ENCODE measurements at places on chromosomes 6 and 20.

GRCh38 chr20:31691646-31692275 is 30.9 kb downstream of the BCL2L1 start:
- no peak for DNase-seq

- DNase-seq = no peak
Observed at GRCh38 chr6:75204959-75205775, 686 bp downstream of the COL12A1 start.

GRCh38 chr6:110563711-110564110 is 87.3 kb upstream of the SLC22A16 start:
- DNase-seq = no peak

DNA sequence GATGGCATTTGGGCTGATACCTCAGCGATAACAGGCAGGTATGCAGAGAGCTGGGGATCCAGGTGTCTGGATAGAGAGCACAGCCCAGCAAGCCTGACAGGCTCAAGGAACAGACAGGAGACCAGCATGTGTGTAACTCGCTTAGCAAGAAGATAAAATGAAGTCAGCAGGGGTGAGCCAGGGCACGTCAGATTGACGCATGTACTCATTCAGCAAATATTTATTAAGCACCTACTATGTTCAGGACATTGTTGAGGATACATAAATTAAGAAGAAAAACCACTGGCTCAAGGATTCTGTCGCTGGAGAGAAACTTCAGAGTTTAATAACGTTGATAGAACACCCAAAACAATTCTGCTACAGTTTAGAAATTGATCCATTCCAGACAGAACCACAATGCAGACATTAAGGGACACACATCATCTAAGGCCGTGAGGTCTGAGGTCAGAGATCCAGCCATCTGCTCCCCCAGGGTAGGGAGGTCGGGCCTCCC is 1.0 kb upstream of the DUSP22 start:
- no peak for DNase-seq

DNA sequence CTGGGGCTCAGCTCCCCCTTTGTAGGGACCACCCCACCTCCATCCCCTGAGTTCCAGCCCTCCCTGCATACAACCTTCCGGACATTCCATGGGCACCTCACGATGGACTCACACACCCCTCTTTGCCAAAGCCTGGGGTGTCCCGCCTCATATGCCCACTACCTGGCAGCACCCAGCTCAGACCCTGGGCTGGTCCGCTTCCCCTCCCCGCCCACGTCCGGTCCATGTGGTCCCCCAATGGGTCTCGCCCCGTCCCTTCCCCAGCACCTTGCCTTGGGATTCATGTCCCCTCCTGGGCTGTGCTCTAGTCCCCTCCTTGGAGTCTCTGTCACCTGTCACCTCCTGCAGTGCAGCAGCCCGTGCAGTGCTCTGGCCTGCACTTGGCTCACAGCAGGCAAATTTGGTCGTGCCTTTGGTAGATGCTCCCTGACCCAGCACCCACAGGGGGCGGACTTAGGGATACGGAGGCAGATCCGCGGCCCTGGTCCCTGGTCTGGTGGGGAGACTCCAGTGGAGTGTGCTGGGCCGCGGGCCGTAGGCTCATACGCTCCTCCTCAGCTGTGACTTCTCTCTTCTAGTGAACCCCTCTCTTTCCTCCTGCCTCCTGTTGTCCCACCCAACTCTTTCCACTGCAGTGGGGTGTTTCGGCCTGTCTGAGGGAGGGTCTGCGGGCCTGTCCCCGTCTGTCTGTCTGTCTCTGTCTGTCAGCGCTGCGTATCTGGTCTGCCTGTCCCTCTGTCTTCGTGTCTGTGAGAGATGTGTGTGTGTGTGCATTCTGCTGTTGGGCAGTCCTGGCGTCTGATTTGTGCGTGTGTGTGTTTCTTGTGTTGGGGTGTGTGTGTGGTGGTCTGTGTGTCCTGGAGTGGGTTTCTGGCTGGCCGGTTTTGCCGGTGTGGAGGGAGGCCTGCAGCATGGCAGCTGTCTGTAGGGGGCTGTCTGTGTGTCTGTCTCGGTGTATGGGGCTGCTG is 69.5 kb downstream of the SRC start:
- no peak for DNase-seq

GRCh38 chr20:51473771-51474170 is 68.7 kb downstream of the NFATC2 start:
- DNase-seq = no peak

DNA sequence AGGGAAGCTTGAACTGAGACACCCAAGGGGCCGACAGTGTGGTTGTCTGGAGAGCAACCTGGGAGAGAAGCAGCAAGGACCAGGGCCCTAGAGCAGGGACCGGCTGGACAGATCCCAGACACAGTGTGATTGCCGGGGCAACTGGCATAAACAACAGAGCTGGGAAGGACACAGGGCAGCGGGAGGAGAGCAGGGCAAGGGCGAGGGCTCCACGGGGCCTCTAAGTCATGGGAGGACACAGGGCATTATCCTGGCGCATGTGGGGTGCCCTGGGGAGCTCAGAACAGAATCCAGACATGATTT is 31.1 kb upstream of the CCR6 start:
- no peak for DNase-seq

DNA sequence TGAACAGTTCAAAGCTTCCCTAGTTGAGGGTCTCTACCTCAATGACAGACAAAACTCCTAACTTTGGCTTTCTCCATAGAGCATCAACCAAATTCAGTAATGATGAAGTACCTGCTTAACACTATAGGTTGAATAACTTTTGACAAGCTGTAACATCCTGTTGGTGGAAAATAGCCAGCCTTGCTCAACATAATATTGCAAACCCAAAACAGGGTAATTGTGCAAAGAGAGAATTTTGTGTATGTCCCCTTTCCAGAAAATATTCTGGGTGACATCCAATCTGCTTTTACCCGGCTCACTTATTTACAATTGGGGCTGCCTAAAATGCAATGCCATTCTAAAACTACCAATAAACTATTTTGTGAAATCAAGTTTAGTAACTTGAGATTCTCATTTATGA is 72.8 kb downstream of the ATXN1 start:
- DNase-seq = no peak

DNA sequence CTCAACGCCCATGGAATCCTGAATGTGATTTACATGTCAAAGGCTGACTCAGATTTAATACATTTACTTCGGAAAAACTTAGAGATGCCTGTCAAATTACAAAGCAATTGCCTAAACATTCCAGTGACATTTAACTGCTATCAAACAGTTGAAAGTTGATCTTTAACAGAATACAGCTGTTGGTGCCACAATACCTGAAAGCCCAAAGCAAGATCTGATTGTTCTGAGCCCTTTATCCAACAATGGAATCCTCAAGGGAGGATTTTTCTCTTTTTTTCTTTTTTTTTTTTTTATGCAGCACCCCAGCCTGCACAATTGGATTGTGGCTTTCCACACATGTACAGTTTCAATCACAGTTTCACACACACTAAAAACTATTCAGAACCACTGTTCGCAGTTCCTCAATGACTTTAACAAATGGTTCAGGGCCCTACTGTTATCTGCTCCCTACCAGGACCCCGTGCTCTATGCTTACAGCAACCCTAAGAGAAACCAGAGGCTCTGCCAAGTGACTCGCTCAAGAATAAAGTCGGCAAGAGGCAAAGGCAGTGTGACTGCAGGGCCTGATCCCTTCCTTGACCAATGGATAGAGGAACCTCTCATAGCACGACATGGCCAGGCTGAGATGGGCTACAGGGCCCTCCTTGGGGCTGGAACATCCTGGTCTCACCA is 33.3 kb downstream of the EPB41L2 start:
- no peak for DNase-seq

- no peak for DNase-seq
Observed at GRCh38 chr6:16625291-16626265, 135.7 kb downstream of the ATXN1 start.
